Spinal cord (tissue), 10 donors: ENCODE measurements at places on chromosomes 6 and 20. TPM values are rescaled to one million over a fixed set of nuclear protein-coding genes. Genes with fewer than 3 reads are reported as not detected.

DNA sequence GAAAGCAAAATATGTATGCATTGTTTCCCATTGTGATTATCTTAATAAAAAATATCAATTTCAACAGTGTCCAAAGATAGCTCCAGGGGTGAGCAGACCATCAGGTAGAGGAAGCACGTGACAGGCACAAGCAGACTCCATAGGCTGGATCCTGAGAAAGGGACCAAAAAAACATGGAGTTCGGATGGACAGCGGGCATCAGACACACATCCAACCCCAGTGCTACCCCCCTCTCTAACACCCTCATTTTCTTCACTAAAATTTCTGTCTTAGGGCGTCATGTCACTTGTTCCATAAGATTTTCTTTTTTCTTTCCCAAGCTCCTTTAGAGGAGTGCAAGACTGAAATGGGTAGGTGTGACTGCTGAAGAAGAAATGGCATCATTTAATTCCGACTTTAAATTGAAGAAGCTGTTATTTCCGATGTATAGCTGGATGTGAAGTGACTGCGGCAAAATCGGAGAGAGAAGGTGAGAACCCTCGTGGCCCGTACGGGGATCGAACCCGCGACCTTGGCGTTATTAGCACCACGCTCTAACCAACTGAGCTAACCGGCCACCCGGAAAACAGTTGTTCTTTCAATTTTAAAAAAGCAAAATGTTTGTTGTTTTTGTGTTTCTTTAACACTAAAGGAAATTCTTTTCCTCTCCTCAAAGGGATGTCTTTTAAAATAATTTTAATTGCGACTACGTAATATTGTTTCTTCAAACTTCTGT, 10.3 kb upstream of the PRSS16 start:
- no peaks in the 10 kb centered on the region for H3K4me1 ChIP-seq
- H3K27me3 ChIP-seq = peaks cover 71% of the 10 kb centered on the region
- H3K4me3 ChIP-seq = no peak overlapping the region
- DNase-seq = no peak

GRCh38 chr6:92132457-92132856, 1286.9 kb downstream of the EPHA7 start:
- DNase-seq = no peak
- H3K27ac ChIP-seq = no peak overlapping the region
- H3K36me3 ChIP-seq = no peaks in the 10 kb centered on the region
- no peak overlapping the region for H3K4me3 ChIP-seq
- no peaks in the 10 kb centered on the region for H3K27me3 ChIP-seq

NUP43 gene
- 23.4 TPM for total RNA-seq

DNA sequence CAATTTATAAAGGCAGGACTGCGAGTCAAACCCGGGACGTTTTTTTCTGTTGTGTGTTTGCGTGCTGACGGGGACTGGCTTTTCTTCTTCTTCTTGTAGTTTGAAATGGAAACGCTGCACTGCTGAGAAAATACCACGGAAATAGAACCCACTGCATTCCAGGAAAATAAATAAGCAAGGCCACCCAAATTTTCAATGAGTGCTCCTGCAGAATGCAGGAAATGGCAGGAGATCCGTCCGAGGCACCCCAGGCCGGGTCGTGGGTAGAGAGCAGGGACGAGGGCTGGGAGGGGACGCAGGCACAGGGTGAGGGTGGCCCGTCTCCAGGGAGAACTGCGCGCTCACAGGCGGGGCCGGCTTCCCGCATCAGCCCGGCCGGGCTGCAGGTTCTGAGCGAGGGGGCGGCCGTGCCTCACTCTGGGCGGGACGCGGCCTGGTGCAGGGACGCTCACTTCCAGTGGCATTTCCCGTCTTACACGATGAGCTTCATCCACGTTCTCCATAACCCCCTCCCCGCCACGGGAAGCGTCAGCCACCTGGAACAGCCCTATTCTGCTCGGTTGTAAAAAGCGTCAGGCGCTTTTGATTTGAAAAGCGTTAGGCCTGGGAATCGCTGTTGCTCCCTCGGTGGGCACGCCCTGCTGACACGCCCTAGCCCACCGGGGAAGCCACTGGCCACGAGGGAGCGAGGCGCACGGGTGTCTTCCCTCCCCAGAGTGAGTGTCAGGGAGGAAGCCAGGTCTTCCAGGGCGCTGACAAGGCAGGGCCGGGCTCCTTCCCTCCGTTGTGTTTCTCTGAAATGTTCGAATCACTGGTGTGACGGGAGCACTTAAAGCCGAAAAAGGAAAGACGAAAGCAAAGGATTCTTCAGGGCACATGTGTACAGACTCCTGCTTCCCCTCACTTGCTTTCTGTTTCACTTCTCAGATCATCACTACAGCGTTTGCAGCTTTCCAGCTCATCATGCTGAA, 17.9 kb upstream of the EXOC2 start:
- H3K4me3 ChIP-seq = peak overlapping the region; percentile 58
- no peaks in the 10 kb centered on the region for H3K36me3 ChIP-seq
- H3K4me1 ChIP-seq = peaks cover 10% of the 10 kb centered on the region
- DNase-seq = peak; percentile 72
- peaks cover 8% of the 10 kb centered on the region for H3K27me3 ChIP-seq

DNA sequence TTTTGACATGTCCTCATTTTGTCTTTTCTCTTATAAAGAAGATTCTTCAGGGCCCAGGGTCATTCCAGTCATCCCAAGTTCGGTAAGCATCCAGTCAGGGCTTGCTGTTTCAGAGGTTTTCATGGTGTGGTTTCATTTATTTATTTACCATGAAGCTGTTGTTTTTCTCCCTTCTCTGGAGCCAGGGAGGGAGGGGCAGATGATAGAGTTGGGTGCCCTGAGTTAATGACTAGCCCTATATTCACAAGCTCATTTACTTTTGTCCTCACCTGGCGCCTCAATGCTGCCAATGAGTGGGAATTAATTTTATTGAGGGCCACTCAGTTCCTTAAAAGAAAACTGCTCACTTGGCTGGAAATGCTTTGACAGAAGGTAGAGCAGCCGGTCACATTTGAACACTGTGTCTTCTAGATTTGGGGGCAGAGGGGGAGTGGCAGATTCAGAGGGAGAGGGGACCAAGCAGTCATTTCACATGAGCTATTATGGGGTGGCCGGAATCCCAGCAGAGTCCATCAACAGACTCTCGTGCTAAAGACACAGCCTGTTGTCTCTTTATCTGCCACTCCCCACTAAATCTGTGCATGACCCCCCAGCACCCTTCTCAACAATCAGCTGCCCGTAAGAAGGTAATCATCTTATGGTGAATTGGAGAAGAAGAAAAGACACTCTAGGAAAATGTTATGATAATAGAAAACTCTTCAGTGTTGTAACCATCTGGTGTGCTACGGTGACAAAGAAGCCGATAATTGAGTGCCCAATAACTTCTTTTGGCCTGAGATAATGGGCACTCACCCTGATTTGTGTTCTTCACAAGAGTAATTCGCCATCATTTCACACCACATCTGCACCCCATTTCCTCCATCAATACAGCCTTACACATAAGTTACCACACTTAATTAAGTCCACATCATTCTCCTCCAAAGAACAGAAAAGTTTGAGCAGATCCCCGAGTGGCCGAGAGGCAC, 573.5 kb upstream of the JAG1 start:
- H3K36me3 ChIP-seq = no peaks in the 10 kb centered on the region
- no peak overlapping the region for H3K4me3 ChIP-seq
- H3K4me1 ChIP-seq = peaks cover 4% of the 10 kb centered on the region
- H3K27ac ChIP-seq = no peak overlapping the region

- no peak overlapping the region for H3K4me3 ChIP-seq
- no peak overlapping the region for H3K27ac ChIP-seq
- peaks cover 3% of the 10 kb centered on the region for H3K4me1 ChIP-seq
- no peaks in the 10 kb centered on the region for H3K36me3 ChIP-seq
Measured at GRCh38 chr6:72414657-72415056, 207.2 kb upstream of the KCNQ5 start.

- no peaks in the 10 kb centered on the region for H3K4me1 ChIP-seq
- no peak overlapping the region for H3K27ac ChIP-seq
- DNase-seq = peak; percentile 62
- H3K36me3 ChIP-seq = peaks cover 6% of the 10 kb centered on the region
- H3K27me3 ChIP-seq = no peaks in the 10 kb centered on the region
Measured at GRCh38 chr20:3563548-3564177, 92.8 kb downstream of the ATRN start.

BMP6 gene
- 29.6 TPM for total RNA-seq

UBE2C gene
- 31.7 TPM for total RNA-seq

- no peak for DNase-seq
- no peak overlapping the region for H3K27ac ChIP-seq
- H3K36me3 ChIP-seq = no peaks in the 10 kb centered on the region
Measured at GRCh38 chr6:82017288-82017687, 230.3 kb downstream of the IBTK start.

ZNF341 gene
- 1.3 TPM for total RNA-seq

GTSF1L gene
- total RNA-seq = not detected

- no peaks in the 10 kb centered on the region for H3K27me3 ChIP-seq
- H3K27ac ChIP-seq = no peak overlapping the region
- no peak for DNase-seq
- peaks cover 9% of the 10 kb centered on the region for H3K4me1 ChIP-seq
Measured at GRCh38 chr6:158226655-158227512, 58.7 kb downstream of the GTF2H5 start.

C6orf52 gene
- total RNA-seq = 7.1 TPM

DNA sequence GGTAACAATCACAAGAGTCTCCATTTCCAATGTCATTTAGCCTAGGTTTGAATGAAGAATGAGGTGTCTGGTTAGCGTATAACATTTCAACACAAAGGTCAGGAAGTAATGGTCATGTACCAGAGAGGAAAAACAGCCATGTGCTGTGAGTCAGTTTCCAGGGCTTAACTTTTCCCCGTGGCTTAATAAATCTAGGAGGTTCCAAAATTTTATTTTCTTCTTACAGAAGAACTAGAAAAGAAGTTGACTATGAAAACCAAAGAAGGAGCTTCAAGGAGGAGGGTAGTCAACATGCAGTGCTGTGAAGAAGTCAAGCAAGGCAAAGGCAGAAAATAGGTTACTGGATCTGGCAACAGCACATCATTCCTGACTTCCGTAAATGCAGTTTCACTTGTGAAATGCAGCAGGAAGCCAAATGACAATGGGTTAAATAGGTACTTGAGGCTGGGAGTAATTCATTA, 8.4 kb upstream of the GABRR2 start:
- H3K4me3 ChIP-seq = no peak overlapping the region
- H3K36me3 ChIP-seq = no peaks in the 10 kb centered on the region
- H3K27ac ChIP-seq = no peak overlapping the region
- H3K27me3 ChIP-seq = no peaks in the 10 kb centered on the region

DNA sequence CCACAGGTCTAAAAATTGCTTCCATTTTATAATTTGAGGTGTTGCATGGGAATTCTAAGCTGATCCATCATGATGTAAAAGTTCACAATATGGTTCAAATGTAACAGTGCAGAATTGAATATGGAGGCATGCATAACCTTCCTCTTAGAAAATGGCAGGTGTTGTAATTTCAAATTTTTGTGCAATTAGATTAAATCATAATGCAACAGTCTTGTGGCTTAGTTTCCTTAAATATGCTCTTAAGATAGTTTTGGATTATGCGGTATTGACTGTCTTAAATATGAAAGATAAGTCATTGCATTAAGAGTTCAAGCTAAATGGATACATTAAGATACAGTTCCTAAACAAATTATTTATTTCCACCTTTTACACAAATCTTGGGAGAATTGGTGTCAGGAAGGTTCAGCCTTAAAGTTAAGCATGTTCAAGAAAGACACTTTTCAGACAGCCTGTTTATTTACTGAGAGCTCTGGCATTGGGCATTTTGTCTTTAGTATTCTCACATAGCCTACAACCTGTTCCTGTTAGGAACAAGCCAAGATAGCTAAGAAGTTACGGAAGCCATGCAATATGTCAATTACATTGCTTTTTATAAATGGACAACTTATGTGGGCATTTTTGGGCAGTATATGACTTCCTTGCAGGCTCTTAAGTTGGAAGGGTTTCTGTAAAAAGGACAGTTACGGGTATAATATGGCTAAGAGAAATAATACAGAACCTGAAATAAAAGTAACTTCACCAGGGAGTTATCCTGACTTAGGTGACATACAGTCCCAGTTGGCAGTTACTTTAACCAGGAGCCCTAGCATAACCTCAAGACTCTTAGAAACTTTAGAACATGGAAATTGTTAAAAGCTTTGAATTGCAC, 9.3 kb downstream of the SRSF3 start:
- H3K4me3 ChIP-seq = no peak overlapping the region
- H3K36me3 ChIP-seq = peaks cover 45% of the 10 kb centered on the region
- DNase-seq = no peak
- peaks cover 11% of the 10 kb centered on the region for H3K4me1 ChIP-seq

DNA sequence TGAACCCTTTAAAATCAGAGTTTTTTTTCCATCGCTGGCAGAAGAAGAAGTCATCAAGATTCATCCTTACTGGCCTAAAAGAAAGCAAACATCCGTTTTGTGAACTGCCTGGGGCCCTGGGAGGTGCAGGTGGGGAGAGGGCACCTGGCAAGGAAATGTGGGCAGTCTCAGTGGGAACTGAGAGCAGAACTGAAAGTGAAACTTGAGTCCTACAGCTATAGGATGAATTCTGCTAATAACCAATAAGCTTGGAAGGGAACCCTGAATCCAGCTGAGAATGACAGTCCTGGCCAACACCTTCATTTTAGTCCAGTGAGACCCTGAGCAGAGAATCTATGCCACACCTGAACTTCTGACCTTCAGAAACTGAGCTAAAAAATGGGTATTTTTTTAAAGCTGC, 130.1 kb upstream of the ASCC3 start:
- no peak overlapping the region for H3K27ac ChIP-seq
- H3K4me3 ChIP-seq = no peak overlapping the region
- H3K36me3 ChIP-seq = no peaks in the 10 kb centered on the region
- no peaks in the 10 kb centered on the region for H3K27me3 ChIP-seq
- H3K4me1 ChIP-seq = no peaks in the 10 kb centered on the region
- DNase-seq = no peak

- no peak overlapping the region for H3K27ac ChIP-seq
- H3K36me3 ChIP-seq = no peaks in the 10 kb centered on the region
- no peak overlapping the region for H3K4me3 ChIP-seq
Measured at GRCh38 chr6:134009876-134010275, 42.5 kb downstream of the SLC2A12 start.

MYLK2 gene
- 5.2 TPM for total RNA-seq

DNA sequence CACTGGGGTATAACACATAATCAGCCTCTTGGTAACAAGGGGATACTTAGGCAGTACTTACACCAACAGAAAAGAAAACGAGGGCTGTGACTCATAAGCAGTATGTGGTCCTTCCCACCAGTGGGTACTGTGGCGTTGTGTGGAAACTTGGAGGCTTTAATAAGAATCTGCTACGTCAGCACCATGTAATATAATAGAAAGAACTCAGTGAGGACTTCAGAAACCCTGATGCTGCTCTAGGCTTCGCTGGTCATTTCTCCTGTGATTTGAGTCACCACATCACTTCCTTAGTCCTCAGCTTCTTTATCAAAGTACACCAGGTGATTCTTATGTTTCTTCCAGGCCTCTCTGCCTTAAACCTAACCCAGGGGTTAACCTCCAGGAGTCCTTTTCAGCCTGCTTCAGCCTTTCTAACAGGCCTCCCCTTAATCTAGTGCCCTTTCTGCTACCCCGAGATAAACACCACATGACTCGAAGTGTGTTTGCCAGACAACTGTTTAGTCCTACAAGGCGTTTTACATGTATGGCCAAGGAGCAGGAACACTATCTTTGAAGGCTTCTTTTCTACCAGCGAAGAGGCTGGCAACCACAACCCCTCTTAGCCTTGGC, 68.5 kb downstream of the FYN start:
- no peaks in the 10 kb centered on the region for H3K27me3 ChIP-seq
- peaks cover 8% of the 10 kb centered on the region for H3K36me3 ChIP-seq
- H3K27ac ChIP-seq = peak overlapping the region; percentile 77
- no peak overlapping the region for H3K4me3 ChIP-seq

GRCh38 chr6:71400852-71401251, 112.2 kb downstream of the OGFRL1 start:
- no peaks in the 10 kb centered on the region for H3K36me3 ChIP-seq
- H3K27me3 ChIP-seq = no peaks in the 10 kb centered on the region
- no peak overlapping the region for H3K4me3 ChIP-seq
- no peak overlapping the region for H3K27ac ChIP-seq
- H3K4me1 ChIP-seq = peaks cover 3% of the 10 kb centered on the region
